ENCODE measurements at places on chromosomes 12 and 14.

DNA sequence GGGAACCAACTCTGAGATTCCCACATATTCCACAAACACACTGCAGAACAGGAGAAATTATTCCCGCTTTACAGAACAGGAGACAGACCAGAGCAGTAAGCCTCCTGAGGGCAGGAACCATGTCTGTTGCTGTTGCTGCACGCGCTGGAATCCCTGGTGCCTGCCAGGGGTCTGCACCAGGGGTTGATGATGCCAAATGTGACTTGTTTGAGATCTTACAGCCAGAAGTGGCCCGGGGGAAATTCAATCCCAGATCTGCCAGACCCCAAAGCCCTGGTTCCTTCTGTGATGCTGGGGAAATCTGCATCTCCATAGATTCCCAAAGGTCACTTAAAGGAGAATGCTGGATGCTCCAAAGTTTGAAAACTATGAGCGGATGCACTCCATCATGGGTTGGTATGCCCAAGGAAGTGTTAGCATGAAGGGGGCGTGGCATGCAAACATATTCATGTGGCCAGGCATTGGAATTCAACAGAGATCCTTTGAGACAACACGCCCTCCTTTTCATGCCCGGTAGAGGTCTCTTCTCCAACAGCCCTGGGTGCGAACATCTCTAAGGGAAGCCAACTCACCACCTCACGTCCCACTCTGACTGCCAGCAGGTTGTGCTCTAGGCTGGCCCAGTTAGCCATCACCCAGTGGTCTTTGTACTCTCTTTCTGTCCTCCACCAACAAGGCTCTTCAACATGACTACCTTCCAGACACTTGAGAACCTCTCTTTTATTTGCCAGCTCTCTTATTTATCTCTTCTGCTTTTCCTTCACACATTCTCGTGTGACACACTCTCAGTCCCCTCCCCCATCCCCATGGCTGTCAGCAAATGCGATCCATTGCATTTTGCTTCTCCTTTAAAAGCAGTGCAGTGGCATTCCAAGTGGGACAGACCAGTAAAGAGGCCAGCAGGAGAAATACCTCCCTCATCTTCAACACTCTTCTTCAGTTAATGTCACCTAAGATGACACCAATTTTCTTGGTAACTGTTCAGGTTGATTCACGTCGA lies 131.3 kb downstream of the ZFP36L1 start:
- DNase-seq = no peak

DNA sequence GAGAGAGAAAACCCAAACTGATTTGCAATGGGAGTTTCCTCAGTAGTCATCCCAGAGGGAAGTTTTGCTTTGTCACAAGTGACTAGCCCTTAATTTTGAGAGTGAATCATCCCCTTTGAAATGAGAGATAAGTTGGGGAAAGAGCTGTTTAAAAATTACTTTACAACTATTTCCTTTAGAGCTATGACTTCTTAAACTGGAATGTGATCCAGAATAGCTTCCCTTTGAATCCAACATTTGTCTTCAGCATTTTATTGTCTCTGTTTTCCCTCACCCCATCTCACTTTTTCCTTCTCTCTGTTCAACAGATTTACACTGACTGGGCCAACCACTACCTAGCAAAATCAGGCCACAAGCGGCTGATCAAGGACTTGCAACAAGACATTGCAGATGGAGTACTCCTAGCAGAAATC lies 109.3 kb downstream of the NAV3 start:
- DNase-seq = peak; percentile 93

GRCh38 chr14:104821971-104822608 lies 21.2 kb downstream of the ZBTB42 start:
- no peak for DNase-seq

- no peak for DNase-seq
These were observed 89.4 kb downstream of the PAX9 start for GRCh38 chr14:36751106-36751505.

- DNase-seq = peak; percentile 54
These were observed 6.7 kb upstream of the SLC6A15 start for GRCh38 chr12:84919271-84919670.

DNA sequence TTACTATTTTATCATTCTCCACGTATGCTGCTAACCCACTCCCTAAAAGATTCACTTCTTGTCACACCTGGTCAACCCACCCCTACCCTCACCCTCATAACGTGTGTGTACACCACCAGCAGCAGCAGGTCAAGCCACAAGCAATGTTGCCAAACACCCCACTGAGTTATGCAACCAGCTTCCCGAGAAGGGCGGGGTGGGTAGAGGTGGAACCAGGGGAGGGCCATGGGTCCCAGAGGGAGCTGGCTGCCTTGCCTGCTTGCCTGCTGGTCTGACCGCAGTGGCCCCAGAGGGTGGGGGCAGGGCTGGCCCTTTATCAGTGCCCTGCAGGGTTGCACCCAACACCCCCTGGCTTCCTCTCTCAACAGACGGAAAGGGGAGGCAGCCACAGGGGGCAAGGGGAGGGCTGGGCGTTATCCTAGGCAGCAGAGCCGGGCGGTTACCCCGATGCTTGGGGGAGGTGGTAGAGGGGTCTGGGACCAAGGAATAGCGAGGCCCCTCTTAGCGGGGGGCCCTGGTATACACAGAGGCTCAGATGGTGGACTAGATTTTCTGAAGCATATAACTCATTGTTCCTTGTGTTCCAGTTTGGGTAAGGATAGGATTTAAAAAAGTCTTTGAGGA lies 3.5 kb upstream of the NFE2 start:
- peak; percentile 56 for DNase-seq

- peak; percentile 20 for DNase-seq
These were observed 4.3 kb upstream of the LRIG3 start for GRCh38 chr12:58924652-58925051.

DNA sequence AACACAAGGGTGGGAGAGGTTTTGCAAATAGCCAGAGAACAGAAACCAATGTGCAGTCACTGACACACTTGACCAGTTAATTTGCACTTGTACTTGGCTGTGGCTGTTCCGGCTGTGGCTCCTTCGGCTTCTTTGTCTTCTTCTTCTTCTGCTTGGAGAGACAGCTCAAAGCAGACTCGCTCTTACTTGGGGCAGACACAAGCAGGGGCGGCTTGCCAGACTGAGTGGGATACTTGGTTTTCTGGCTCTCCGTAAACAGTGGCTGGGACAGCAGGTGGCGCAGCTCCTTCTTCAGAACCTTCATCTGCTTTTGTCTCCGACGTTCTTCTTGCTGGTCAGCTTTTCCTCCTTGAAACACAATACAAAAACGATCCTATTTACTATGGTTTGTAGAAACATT lies 25.0 kb downstream of the OTUB2 start:
- DNase-seq = peak; percentile 63

DNA sequence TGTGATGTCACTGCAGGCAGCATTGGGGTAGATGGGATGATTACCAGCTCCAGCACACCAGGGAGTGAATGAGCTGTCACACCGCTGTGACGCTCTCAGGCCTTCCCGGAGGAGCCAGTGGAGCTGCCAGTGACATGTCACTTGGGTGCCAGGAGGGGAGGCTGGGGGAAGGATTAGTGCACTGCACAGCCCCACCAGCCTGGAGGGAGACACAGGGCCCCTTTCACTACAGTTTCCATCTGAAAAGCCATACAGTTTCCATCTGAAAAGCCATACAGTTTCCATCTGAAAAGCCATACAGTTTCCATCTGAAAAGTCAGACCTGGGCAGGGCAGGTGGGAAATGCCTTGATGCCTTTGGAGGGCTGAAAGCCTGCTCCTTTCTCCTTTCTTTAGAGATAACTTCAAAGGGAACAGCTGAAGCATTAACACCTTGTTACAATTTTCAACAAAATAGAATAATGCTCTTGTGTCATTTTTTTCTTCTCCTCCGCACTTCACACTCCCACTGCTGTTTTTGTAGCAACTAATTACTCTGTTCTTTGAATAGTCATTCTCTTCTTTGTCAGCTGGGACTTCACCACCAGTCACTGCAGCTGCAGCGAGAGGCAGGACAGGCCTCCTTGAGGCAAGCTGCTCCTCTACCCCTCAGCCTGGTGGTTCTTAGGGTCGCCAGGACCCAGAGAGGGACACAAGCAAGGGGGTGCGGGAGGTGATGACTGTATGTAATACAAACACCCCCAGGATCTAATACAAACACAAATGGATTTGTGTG lies 256.9 kb upstream of the RGS6 start:
- DNase-seq = no peak

GRCh38 chr12:78143717-78144116 lies 313.0 kb downstream of the NAV3 start:
- no peak for DNase-seq

DNA sequence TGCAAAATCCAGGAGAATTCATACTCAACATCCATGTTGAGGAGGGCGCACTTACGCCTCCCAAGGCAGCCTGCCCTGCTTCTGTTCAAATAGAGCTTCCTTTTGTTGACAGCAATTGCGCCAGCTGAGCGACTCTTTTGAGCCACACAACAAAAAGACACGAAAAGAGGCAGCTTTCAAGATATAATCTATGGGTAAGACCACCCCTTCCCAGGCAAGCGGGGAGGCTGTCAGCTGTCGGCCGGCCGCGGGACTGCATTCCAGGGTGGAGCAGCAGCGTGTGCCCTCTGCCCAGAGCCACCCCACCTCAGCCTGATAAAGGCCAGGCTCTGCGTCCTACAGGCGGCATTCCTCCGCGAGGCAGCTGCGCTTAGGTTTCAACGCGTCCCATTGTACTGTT lies 15.8 kb upstream of the STAB2 start:
- peak; percentile 11 for DNase-seq

DNA sequence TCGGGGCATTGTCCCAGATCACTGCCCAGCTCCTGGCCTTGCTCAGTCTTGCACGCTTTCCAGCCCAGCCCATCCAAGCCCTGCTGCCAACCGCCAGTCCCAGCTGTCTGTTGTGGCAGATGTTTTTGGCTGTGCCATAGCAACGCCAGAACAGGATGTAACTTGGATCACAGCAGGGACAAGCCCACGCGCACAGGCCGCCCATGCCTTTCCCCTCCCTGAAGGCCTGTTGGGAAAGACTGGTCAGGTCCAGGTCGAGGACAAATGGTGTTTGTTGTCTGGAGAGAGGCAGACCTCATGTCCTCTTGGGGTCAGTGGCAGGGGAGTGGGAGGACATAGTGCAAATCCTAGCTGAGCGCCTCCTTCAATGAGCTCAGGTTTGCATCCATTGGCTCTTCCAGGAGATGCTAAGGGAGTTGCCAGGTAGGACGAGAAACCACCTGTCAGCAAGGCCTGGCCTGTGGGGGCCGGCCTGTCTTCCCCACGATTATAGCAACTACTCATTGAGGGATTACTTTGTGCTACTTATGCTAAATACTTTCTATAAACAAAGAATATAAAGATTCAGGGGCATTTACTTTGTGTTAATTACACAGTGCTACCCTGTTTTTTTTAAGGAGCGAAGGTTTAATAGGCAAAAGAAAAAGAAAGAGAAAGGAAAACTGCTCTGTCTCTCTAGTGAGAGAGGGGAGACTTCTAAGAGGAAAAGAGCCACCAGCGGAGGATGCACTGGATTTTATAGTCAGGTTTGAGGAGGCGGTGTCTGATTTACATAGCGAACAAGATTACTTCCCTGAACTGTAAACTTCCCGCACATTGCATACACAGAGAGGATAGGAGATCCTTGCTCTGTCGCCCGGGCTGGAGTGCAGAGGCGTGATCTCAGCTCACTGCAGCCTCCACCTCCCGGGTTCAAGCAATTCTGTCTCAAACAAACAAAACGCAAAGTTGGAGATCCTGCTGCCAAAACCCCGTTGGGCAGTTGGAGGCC lies 42.8 kb upstream of the CORO1C start:
- peak; percentile 67 for DNase-seq

GRCh38 chr14:93135399-93135798 lies 19.7 kb upstream of the ITPK1 start:
- no peak for DNase-seq

DNA sequence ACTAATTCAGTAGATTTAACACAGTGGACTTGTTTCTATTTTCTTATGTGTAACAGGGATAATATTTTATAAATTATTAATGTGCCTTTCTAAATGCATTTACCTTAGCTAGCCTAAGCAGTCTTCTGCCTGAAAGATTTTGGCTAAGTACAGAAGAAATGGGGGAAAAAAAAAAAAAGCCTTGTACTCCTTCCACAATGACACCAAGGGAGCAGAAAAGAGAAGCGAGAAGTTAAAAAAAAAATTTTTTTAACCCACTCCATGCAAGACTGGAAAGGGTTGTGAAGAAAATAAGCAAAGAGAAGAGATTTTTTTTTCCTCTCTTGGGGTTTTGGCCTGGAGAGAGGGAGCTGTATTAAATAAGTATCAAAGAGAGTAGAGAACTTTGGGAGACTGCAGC lies 28.7 kb downstream of the NELL2 start:
- no peak for DNase-seq

DNA sequence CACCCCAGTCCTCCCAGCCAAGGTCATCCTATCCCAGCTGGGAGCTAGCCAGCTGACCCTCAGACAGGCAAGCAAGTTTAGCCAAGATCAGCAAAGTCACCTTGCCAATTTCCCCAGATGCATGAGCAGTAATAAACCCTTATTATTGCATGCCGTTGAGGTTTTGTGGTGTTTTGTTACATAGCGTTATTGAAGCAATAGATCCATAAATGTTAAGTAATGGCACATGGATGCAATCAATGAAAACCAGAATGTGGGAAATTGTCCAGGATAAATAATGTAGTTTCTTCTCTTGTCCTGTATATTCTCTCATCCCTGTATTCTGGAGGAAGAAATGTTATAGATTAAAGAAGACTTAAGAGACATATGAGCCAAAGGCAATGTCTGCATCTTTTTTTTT lies 18.0 kb upstream of the TMEM260 start:
- DNase-seq = no peak

- DNase-seq = no peak
These were observed 103.3 kb downstream of the BCAT1 start for GRCh38 chr12:24845615-24846014.

- peak; percentile 69 for DNase-seq
These were observed 39.7 kb downstream of the PSMA6 start for GRCh38 chr14:35331605-35332516.

- DNase-seq = peak; percentile 88
These were observed 105.1 kb downstream of the TMTC3 start for GRCh38 chr12:88247241-88247643.

GRCh38 chr14:76280221-76280620 lies 95.7 kb upstream of the ESRRB start:
- DNase-seq = no peak

DNA sequence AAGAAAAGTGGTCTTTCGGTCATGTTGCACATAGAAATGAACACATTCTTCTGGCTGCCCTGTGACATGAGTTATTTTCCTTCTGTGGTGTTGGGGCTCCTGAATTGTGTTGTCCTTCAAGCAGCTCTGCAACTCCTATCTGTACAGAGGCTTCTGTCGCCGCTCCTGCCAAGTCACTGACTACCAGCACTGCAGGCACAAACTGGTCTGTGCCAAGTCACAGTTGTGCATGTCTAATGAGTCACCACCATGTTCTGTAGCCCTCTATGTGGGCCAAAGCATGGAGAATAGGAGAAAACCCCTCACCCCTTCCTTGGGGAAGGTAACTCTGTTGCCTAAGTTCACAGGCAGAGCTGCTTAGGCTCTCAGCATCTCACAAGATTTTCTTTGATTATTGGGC lies 283.3 kb downstream of the RPL10L start:
- no peak for DNase-seq

All from fibroblast of lung (primary cell).